ENCODE measurements at places on chromosomes 12 and 14.
A peak's percentile ranks its signal among the peaks of the same experiment; 100 is the strongest.

- no peak for DNase-seq
These were observed 7.9 kb upstream of the FBRSL1 start for GRCh38 chr12:132481771-132482745.

DNA sequence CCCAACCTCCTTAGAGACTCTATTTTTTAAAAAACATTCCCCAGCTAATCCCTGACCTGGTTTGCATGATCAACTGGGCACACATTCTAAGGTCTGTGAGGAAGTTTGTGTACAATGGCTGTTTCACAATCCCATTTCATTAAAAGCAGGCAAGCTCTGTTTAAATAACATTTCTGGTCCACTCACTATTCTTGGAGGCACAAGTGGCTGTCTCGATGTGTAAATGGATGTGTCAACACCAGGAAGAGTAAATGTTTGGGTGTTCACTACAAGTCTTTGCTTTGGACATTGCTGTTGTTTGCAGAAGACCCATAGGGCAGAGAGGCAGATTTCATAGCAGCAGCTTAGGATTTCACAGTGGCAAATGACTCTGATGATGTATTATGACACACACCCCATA lies 98.3 kb downstream of the PDZRN4 start:
- no peak for DNase-seq

DNA sequence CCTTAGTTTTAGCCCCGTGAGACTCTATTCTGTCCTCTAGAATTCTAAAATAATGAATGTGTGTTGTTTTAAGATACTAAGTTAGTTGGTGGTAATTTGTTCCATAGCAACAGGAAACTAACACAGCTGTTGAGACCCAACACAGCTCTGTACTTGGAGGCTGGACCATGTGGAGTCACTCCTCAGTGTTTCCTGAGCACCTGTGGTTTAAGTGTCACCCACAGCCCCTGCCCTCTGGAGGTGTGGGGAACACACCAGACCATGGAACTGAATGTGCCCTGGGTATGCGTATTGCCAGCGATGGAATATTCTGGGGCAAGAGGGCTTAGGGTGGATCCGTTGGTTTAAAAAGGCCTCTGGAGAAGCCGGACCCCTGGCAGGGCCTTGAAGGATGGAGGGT lies 16.6 kb upstream of the GPR68 start:
- no peak for DNase-seq

DNA sequence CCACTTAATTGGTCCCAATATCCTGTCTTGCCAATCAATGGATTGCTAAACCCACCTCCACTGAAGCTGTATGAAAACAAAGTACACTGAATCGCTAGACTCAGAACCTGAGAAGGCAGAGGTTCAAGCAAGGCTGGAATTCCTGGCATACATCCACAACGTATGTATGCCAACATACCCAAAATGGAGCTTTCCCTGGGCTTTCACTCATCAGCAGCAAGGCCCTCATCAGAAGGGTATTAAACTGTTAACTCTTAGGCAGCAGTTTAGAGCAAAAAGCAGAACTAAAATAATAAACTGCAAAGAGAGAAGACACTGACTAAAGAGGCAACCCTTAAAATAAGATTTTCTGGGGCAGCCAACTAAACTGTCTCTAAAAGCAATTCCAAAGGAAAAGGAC lies 13.6 kb downstream of the MED13L start:
- DNase-seq, result no peak

DNA sequence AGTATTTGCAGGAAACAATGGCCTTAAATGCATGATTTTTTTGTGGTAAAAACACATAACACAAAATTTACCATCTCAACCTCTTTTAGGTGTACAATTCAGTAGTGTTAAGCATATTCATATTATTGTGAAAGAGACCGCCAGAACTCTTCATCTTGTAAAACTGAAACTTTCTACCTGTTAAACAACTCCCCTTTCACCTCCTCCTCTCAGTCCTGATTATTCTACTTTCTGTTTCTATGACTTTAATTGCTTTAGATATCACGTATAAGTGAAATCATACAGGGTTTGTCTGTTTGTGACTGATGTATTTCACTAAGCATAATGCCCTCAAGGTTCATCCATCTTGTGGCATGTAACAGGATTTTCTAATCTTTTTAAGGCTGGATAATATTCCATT lies 353.4 kb downstream of the ADAMTS20 start:
- DNase-seq, result no peak

GRCh38 chr12:117596968-117597367 lies 235.5 kb upstream of the NOS1 start:
- DNase-seq, result no peak

GRCh38 chr12:103771466-103771865 lies 69.6 kb downstream of the NT5DC3 start:
- DNase-seq, result no peak

GRCh38 chr12:57452937-57453509 lies 2.1 kb upstream of the INHBE start:
- DNase-seq, result no peak

DNA sequence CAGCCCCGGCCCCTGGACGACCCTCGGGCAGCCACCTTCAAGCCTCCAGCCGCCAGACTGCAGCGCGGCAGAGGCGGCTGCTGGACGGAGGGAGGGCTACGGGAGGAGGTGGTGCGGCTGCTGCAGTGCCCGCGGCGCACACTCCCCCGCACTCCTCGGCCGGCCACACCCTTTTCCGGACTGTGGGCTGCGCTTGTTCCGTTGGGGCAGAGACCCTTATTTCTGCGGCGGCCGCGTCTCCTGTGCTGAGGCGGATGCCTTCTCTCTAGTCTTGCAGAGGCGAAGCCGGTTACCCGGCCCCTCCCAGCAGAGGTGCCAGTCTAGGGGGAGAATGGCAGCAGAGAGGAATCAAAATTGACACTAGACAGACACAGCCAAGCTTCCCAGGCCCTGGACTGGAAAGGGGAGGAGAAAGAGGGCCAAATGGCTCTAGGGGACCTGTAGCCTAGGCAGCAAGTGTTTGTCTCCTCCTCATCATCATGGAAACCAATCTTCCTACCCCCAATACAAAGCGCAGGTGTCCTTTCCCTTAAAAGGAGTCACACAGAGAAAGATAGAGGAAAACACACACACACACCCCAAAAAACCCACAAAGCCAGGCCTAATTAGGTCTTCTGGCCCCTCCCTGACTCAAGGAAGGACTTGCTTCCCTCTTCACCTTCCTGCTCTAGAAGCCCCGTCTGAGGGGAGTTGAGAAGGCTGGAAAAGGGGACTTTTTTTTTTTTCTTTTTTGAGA lies 1.3 kb downstream of the ESYT1 start:
- DNase-seq, result peak; percentile 50

GRCh38 chr12:42987216-42987650 lies 397.7 kb upstream of the PRICKLE1 start:
- no peak for DNase-seq

GRCh38 chr14:99660006-99660566 lies 15.2 kb downstream of the HHIPL1 start:
- no peak for DNase-seq

DNA sequence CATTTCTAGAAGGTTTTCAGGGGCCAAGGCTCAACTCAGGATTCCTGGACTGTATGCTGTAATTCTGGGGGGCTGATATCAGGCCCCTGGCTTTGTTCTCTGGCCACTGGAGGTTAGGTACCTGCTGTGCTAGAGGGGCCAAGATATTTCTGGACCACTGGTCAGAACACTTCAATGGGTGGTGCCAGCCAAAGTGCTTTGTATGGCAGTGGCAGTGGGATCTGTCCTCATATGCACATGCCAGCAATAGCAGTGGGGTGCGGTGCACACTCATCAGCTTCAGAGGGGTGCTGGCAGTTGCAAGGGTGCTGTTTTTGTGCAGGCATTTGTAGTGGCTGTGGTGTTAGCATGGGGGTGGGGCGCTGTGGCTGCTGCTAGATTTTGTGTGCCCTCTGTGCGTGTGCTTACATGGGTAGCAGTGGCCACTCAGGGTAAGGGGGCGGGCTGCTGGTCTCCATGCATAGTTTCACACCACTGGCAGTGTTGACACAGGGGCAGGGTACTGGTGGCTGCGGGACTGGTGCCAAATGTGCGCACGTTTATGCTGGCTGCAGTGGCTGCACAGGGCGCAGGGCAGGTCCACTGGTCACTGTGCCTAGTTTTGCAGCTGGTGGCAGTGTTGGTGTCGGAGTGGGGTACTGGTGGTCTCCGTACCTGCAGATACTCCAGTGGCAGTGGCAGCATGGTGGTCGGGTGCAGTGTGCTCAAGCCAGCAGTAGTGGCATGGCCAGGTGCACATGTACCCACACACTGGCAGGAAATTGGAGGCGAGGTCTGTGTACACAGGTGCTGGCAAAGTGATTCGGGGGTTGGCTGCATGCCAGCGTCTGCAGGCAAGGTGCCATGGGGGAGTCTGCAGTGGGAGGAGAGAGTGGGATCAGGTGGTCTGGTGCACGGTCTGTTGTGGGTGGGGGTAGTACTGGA lies 12.6 kb downstream of the NOPCHAP1 start:
- no peak for DNase-seq

- DNase-seq, result no peak
These were observed 1.9 kb upstream of the GTF2A1 start for GRCh38 chr14:81222691-81223090.

DNA sequence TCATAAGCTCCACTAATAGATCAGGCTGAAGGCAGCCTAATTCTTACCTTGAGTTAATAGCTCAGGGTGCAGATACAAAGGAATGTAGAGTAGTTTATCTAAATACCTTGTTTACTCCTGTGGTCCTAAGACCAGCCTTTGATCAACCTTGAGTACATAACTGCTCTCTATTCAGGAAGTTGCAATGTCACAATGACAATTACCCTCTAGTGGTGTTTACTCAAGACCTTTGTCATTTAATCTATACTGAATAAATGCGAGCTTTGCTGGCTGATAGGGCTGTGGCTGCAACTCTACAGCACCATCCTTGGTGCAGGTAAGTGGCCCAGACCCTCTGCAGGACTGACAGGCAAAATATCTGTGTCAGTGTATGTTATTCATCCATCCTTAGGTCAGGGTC lies 282.7 kb downstream of the ATXN7L3B start:
- DNase-seq, result no peak

- no peak for DNase-seq
These were observed 1.4 kb downstream of the MDM2 start for GRCh38 chr12:68809190-68810026.

DNA sequence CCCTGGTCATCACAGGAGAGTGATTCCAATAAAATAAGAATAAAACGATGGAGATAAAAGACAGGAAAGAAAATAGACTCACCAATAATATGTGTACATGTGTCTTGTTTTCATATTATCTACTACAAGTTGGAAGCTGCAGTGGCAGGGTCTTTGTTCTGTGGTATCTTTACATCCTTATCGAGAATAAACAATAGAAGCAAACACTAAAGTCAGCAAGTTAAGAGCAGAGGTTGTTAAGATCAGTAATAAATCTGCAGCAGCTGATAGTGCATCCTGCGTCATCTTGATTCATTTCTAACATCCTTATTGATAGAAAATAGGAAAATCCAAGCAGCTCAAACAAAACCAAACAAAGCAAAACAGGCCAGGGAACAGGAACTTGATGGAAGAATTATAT lies 107.4 kb downstream of the RPS29 start:
- DNase-seq, result no peak

GRCh38 chr14:92412912-92413311 lies 89.9 kb downstream of the SLC24A4 start:
- DNase-seq, result no peak

DNA sequence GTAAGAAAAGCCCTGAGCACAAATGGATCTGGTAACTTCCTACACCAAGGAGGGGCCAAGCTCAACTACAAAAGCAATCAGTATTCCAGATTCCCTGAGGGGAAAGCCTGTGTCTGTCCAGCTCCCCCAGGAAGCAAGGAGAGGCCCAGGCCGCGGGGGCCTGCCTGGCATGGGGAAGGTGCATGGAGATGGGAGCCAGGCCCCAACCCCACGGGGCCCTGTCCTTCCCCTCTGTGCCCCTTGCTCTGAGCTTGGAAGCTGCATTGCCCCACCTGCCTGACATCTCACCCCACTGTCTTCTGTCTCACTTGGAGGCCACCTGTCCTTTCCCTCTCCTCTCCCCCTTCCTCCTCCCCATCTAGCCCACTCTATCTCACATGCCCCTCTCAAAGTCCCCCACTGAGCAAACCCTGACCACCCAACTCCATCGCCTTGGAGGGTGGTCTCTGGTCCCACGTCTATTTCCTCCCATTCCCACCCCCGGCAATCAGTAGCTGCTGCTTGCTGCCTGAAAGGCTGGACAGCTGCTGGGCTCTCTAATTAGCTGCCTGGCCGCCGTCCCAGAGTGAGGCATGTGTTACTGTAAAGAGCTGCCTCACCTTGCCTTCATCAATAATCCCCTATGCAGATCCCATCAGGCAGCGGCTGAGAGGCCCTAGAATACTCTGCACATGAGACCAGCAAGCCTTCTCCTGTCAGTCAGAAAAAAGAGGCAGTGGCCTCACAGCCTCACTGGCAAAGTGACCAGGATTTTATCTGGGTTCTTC lies 3.4 kb upstream of the TMEM229B start:
- no peak for DNase-seq

GRCh38 chr12:131619106-131619642 lies 91.7 kb upstream of the SFSWAP start:
- no peak for DNase-seq

GRCh38 chr12:690466-690865 lies 27.2 kb upstream of the NINJ2 start:
- DNase-seq, result no peak

DNA sequence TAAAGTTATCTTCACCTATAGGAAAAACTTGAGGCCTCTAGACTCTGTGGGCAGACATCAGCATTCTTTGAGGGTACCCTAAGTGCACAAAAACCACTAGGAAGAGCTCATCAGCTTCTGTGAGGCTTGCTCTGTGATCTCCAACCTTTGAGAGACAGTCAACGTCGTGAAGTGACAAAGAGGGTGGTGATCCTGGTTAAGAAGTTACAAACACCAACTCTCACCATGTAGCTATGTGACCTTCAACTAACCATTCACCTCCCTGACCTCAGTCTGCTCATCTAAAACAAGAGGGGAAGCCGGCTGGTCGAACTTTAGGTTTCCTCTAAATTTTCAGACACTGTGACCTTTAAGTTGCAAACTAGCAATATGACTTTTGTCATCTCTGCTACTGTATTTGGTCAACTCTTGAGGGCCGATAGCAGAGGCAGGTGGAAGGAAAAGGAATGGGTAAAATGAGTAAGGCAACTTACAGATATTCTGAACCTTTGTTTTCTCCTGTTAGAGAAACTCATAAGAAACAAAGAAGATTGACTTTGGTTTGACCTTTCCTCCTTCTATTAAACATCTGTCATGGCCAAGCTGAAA lies 103.2 kb upstream of the PARP11 start:
- no peak for DNase-seq

- DNase-seq, result no peak
These were observed 21.9 kb downstream of the PTPRB start for GRCh38 chr12:70615174-70615866.

- DNase-seq, result no peak
These were observed 27.3 kb downstream of the RILPL1 start for GRCh38 chr12:123506059-123506842.

- DNase-seq, result peak; percentile 33
These were observed 25.2 kb downstream of the DHRS4L2 start for GRCh38 chr14:24013654-24014514.

GRCh38 chr14:90795744-90796143 lies 20.5 kb downstream of the TTC7B start:
- no peak for DNase-seq

DNA sequence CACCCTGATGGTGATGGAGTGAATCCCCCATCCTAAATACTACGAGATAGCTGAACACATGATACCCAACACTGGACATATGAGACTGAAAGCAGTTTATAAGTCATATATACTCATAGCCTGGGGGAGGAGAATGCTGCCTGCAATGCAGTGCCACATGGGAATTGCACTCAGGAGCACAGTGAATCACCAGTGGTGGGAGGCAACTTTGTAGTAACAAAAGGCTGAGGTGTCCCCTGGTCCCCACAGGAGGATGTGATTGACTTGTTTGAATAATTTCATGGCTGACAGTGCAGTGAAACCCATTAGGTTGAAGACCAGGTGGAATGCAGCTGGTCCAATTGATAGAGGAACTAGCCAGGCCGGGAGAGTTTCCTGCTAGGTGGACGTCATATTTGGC lies 20.2 kb downstream of the CCDC38 start:
- no peak for DNase-seq

Measured in stimulated activated CD4-positive, alpha-beta T cell treated with anti-CD3 and anti-CD28 coated beads, Interleukin-2, amount 100 ng/mL, for 4 hours (primary cell).